ENCODE measurements at places on chromosomes 2 and 18.

GRCh38 chr2:177201919-177202346 lies 10.7 kb upstream of the HNRNPA3 start:
- no peak for DNase-seq

- DNase-seq: no peak
Measured at GRCh38 chr2:150081775-150082481, 405.5 kb downstream of the RND3 start.

DNA sequence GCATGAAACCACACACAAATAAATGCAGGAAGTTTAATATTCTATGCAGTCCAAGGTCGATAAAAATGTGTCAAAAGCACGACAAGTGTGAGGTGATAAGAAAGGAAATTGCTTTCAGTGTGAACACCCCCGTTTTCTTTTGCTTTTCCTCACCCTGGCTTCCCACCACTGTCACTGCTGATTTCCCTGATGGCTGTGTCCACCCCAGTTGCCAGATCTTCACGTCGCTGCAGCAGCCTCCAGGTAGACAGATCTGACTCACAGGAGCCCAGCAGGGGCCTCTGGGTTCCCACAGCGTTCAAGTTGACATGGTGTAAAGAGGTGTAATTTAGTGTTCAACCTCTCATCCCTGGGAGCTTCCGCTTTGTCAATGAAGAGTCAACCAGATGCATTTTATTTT lies 128.0 kb upstream of the TACR1 start:
- DNase-seq: no peak

GRCh38 chr2:150494234-150494945 lies 6.9 kb upstream of the RND3 start:
- no peak for DNase-seq

DNA sequence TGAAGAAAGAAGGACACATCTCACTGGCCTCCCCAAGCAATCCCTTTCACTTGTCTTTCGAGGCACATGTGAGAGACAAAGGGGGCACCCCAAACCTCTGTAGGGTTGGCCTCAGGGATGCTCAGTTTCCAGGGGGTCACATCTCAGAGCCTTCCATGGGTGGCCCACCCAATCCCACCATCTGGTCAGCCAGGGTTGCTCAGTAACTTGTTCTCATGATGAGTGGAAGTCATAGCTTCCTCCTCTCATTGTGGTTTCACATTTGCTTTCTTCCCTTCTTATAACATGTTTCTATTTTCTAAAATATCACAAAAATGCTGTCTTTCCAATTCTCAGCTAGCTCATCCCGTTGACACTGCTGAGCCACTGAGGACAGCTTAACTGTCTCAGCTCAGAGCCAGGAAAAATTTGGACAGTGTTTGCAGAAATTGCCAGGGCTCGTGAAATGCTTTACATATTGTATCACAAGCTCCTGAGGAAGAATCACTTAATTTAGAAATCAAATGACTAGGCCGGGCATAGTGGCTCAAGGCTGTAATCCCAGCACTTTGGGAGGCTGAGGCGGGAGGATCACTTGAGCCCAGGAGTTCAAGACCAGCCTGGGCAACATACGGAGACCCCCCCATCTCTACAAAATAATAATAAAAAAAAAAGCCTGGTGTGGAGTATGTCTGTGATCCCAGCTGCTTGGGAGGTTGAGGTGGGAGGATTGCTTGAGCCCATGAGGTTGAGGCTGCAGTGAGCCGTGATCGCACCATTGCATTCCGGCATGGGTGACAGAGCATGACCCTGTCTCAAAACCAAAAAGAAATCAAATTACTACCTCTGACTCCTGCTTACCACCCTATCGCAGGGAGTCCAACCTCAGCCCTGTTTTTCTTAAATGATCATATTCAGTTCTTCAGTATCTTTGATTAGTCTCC lies 129.3 kb downstream of the PRKCE start:
- no peak for DNase-seq

GRCh38 chr18:9239720-9240119 lies 94.9 kb upstream of the TWSG1 start:
- DNase-seq: no peak

DNA sequence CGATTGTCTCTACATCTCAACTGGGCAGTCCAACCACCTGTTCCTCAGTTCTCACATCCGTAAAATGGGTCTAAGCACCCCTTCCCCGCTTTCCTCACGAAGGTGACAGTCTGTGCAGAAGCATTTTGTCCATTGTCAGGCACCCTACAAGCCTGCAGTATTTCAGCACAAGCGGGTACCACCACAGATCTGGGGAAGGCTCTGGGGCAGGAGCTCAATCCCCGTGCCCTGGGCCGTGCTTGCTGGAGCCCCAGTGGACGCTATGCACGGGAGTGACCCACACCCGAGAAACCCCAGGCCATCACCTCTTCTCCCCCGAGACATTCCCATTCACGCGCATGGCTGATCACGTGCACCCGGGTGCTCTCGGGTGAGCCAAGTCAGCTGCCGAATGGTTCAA lies 137.7 kb upstream of the PXDN start:
- DNase-seq: no peak

GRCh38 chr2:85504778-85505261 lies 34.1 kb upstream of the MAT2A start:
- no peak for DNase-seq

- DNase-seq: no peak
Measured at GRCh38 chr18:48815179-48815515, 135.6 kb downstream of the SMAD7 start.
